ENCODE measurements at places on chromosomes 5 and 9.

DNA sequence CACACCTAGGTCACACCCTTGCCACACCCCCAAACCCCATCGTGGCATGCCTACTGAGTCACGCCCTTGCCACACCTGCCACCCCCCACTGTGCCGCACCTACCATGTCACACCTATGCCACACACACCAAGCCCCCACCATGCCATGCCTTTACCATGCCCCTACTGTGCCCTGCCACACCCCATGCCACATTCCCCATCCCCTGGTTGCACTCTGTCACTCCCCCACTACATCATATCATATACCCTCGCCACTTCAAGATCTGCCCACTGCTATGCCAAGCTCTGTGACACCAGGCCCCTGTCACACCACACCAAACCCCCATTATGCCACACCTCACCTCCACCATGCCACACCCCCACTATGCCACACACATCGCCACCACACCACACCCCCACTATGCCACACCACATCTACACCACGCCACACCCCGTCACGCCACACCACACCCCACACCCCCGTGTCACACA lies 101.2 kb downstream of the OLFM1 start:
- no peak for DNase-seq

DNA sequence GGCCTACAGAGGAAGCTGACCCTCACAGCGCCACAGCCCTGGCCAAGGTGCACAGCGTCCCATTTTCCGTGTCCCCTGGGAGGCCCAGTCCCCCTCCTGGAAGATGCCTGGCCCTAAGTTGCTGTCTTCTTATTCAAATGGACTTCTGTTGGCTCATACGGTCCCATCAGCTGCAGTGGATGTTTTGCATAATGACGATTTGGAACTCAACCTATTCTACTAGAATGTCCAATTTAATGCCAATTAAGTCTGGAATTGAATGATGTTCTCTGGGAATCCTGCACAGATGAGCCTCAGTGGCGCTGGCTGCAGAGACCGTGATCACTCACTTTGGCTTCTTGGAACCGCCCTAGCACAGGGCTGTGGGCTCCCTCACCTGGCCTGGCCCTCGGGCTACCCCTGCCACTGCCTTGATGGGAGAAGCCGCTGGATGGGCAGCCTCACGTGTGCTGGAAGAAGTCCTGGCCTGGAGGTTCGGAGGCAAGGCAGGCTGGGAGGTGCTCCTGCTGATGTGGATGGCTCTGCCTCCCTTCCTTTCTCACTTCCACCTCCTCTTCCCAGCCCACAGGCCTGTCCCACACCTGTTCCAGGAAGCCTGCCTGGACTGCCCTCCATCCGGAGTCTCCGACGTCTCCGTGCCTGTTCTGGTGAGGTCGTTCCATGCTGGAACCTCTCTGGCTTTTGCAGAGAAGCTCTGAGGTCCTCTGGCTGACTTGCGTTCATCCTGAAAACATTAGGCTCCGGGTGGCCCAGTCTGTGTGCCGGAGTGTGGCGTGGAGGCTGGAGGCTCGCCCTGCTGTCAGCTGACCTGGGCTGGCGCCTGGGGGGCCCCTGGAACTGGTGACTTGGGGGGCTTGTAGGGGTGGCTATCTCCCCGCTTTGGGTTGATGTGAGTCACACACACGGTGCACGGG lies 147.1 kb downstream of the RXRA start:
- no peak for DNase-seq

GRCh38 chr5:5383461-5383860 lies 39.0 kb upstream of the ICE1 start:
- DNase-seq, result no peak

- DNase-seq, result no peak
These were observed 155.6 kb upstream of the ZNF618 start for GRCh38 chr9:113720495-113720894.

- DNase-seq, result no peak
These were observed 51.7 kb upstream of the NFIB start for GRCh38 chr9:14365670-14366069.

GRCh38 chr9:76571288-76571687 lies 112.3 kb downstream of the GCNT1 start:
- DNase-seq, result no peak

DNA sequence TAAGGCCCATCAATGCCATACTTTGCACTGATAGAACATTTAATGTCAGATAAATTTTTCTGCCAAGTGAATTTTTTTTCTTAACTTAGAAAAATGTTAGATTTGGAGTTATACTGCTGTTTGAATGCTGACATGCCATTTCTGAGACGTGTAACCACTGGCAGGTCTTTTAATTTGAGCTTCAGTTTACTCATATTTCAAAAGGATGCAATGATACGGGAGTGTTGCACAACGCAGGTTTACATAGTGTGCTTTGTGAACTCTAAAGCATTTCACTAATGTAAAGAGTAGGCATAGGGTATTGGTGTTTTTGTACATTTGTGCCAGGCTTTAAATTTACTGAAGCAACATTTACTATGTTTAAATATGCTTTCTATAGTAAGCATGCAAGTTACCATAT lies 4.2 kb downstream of the ZBTB43 start:
- DNase-seq, result no peak
